ENCODE measurements at places on chromosomes 4 and X. TPM values are rescaled to one million over a fixed set of nuclear protein-coding genes. Genes with fewer than 3 reads are reported as not detected.

The CD38 gene
- total RNA-seq: 213 TPM

The ARMCX5 gene
- 6.8 TPM for total RNA-seq

The AWAT1 gene
- total RNA-seq: not detected

The RNF113A gene
- 30.7 TPM for total RNA-seq

The DHX15 gene
- 195 TPM for total RNA-seq

The RHOXF1 gene
- total RNA-seq: 0.29 TPM

The PROM1 gene
- not detected for total RNA-seq

The UBA1 gene
- total RNA-seq: 186 TPM

The IGSF1 gene
- not detected for total RNA-seq

The SCOC gene
- total RNA-seq: 23.8 TPM

The NPY1R gene
- total RNA-seq: not detected

The UGT2A1 gene
- total RNA-seq: not detected

The NSG1 gene
- 1.1 TPM for total RNA-seq

The SASH3 gene
- 301 TPM for total RNA-seq

The IGBP1 gene
- total RNA-seq: 45.3 TPM

The NUP62CL gene
- 1.3 TPM for total RNA-seq

The G3BP2 gene
- 162 TPM for total RNA-seq

The TLR2 gene
- total RNA-seq: 4.6 TPM

The CT45A3 gene
- not detected for total RNA-seq

The PLK4 gene
- total RNA-seq: 38.1 TPM

The BANK1 gene
- total RNA-seq: 0.66 TPM

The ACOX3 gene
- total RNA-seq: 15.9 TPM

The DMD gene
- total RNA-seq: 18.1 TPM

The CFI gene
- not detected for total RNA-seq

The TEX13D gene
- not detected for total RNA-seq

The RTL9 gene
- not detected for total RNA-seq

The CLGN gene
- total RNA-seq: not detected

The S100P gene
- 18.8 TPM for total RNA-seq

The XPNPEP2 gene
- total RNA-seq: 0.61 TPM

All from T-helper 1 cell treated with Interleukin-12 subunit alpha and Interleukin-12 subunit beta and Interleukin-4 antibody, amounts not matched to agents 30 ng/mL and 1 ng/mL, for 36 hours (primary cell).